Suprapubic skin (tissue), 4 donors: ENCODE measurements at places on chromosomes 1 and 21.

GRCh38 chr1:107889524-107889923, 75.5 kb downstream of the VAV3 start:
- DNase-seq = no peak

DNA sequence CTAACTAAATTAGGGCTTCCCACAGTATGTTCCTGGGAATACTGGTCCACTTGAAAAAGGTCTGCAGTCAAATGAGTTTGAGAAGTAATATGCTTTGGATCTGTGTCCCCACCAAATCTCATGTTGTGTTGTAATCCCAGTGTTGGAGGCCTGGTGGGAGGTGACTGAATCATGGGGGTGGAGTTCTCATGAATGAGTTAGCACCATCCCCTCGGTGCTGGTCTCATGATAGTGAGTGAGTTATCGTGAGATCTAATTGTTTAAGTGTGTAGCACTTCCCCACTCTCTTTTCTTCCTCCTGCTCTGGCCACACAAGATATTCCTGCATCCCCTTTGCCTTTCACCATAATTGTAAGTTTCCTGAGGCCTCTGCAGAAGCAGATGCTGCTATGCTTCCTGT, 16.9 kb upstream of the DMRTB1 start:
- DNase-seq = no peak

DNA sequence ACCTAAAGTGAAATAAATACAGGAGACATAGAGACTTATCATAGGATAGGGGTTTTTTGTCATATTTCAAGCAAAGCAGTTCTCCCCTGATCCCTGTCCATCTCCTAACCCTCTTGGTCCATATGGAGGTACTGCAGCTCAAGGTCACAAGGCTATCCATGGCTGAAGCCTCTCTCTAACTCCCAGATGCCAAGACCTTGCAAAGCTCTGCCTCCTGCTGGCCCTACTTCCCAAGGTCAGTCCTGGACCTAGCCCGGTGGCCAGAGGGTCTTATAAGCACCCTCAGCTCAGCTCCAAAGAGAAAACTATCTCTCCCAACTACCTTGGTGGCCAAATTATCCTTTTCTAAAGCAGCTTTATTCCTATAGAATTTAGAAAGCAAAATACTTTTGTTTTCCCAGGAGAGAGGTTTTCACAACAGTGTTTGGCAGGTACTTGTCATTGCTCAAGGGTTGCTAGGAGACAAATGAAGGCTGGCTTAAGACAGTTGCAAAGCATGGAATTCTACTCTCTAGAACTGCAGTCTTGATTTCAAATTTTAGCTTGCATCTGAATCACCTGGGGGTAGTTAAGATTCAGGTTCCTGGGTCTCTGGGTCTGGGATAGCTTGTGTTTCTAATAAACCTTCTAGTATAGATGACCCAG, 121.5 kb downstream of the XCL2 start:
- DNase-seq = no peak

GRCh38 chr21:33539616-33540015, 2.3 kb downstream of the GART start:
- DNase-seq = no peak

DNA sequence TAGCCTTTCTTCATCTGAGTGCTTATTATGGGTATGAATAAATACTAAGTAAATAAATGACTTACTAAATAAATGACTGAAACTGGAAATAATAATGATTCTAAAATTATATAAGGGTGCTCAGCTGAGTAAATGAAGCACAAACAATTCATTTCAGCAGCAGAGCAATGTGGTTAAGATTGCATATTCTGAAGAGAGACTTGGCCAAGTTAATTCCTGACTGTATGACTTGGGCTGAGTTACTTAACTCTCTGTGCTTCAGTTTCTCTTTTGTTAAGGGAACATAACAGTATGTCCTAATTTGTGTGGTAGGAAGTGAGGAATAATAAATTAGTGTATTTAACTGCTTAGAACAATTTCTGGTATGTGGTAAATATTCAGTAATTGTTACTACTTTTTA, 19.1 kb downstream of the AGL start:
- no peak for DNase-seq

GRCh38 chr1:63747445-63747844, 26.4 kb upstream of the ROR1 start:
- DNase-seq = no peak

- no peak for DNase-seq
Measured at GRCh38 chr1:54109129-54110090, 43.4 kb downstream of the CDCP2 start.

- DNase-seq = no peak
Measured at GRCh38 chr21:27261676-27262075, 294.8 kb upstream of the ADAMTS5 start.
